ENCODE measurements at places on chromosomes 1 and 21.

- DNase-seq, result no peak
Measured at GRCh38 chr1:3066826-3067225, 2.2 kb upstream of the PRDM16 start.

GRCh38 chr1:9859281-9860014, 35.7 kb upstream of the CLSTN1 start:
- DNase-seq, result no peak

DNA sequence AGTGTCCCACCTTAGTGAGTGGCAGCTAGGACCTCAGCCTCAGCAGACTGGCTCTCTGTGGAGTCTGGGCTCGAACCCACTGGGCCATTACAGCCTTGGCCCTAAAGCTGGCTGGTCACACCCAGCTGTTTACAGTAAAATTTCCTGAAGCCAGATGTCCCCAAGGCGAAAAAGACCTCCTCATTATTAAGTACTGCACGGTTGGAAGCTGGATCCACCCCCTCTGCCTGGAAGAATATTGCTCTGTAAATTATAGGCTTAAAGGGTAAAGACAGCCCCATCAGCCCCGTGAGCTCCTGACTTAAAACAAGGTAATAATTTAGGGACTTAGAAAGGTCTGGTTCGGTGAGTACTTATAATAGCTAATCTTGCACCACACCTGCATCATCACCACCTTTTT, 30.3 kb upstream of the TMEM51 start:
- DNase-seq, result no peak

GRCh38 chr1:230568008-230568407, 74.3 kb upstream of the COG2 start:
- DNase-seq, result no peak

DNA sequence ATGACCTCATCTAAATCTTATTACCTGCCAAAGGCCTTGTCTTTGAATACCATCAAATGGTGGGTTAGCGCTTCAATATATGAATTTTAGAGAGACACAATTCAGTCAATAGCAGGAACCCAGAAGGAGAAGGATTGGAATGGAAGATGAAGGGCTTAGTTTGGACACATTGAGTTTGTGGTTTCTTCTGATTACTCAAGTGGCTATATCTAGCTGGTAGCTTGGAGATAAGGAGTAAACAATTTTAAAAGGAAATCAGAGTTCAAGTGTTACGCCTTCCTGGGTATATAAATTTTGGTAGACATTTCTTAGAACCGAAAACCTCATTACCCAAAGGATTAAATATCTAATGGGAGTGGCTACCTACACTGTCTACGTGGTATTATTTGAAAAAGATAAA, 80.2 kb downstream of the RGS2 start:
- no peak for DNase-seq

DNA sequence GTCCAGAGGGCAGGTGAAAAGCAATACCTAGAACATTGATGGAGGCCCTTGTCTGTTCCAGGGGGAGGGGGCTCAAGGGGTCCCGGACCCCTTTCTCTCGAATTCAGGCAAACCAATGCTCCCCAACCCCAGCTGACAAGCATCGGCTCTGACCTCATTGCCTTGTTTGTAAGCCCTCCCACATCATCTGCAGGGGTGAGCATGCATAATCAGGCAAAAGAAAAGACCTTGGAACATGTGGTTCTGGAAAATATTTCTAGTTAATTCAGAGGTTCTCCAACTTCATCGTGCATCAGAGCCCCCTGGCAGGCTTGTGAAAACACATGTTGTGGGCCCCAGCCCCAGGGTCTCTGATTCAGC, 231.3 kb downstream of the TOMM20 start:
- no peak for DNase-seq

DNA sequence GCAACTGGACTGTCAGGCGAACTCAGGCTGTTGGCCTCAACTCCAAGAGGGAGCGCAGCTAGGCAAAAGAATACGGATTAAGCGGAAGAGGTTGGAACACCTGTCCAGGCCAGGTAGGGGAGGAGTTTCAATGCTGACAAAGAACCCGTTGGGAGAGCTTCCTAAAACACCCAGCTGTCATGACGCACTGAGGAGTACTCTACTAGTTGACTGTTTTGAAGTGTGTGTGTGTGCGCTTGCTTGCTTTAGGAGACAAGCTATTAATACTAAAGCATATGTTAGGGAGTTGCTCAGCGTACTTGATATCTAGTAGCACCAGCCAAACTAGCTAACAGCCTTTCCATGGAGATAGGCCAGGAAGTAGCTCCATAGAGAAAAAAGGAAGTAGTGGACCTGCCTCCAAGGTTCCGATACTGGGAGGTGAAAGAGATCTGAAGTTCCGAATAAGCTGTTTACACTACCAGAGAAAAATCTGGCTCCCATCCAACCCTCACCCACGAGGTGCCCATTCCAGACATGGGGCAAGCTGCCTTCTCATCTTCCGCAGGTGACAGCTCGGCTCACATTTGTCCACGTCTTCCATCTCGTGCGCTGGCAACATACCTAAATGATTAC, 974 bp upstream of the FNBP1L start:
- no peak for DNase-seq

- no peak for DNase-seq
Measured at GRCh38 chr1:38670544-38671122, 188.9 kb downstream of the RRAGC start.

DNA sequence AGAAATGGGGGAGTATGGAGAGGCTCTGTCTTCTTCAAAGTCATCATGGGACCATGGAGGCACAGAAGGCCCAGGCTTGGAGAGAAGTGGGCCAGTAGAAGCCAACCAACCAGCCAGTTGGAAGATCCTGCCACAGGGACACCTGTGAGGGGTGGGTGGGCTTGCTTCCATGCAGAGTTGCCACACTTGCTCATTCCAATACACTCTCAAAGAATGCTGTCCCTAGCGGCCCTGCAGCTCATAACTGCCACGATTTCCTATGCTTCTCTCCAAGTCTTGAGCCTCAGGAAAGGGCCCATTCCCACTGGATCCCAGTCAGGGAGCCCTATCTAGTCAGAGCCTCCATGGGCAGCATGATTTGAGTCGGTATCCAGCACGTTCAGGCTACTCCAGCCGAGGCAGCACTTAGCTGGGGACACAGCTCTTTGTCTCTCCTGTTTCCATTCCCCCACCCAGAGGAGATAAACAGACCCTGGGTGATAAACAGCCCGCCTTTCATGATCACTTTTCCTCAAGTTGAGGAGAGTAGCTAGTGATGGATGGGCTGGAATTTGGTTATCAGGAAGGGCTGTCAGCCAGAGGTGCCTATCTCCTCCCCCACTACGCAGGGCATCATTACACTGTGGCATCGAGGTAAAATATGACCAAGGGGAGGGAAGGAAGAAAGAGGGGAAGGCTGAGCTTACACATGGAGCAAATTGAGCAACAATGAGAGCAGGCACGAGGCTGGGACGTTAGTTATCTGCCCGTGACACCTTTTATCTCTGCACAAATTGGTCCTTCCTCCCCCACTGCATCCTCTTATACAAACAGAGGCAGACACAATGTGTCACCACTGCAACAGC, 64.6 kb downstream of the ERI3 start:
- no peak for DNase-seq

- no peak for DNase-seq
Measured at GRCh38 chr1:110556471-110556807, 37.5 kb upstream of the KCNA10 start.

All from stimulated activated naive CD8-positive, alpha-beta T cell treated with anti-CD3 and anti-CD28 coated beads, Interleukin-15, amount 100 ng/mL, for 72 hours (primary cell).